ENCODE measurements at places on chromosomes 3 and 15. TPM values are rescaled to one million over a fixed set of nuclear protein-coding genes. Genes with fewer than 3 reads are reported as not detected.

Gene TNNC1
- 1.3 TPM for total RNA-seq

Gene OR5K4
- not detected for total RNA-seq

Gene ERICH6
- 0.09 TPM for total RNA-seq

Gene ARGFX
- total RNA-seq = not detected

Gene UBL7
- total RNA-seq = 19.5 TPM

Gene EPHB1
- 0.13 TPM for total RNA-seq

Gene SNX22
- total RNA-seq = 1.3 TPM

Gene TTLL13
- 0.46 TPM for total RNA-seq

Gene IL5RA
- total RNA-seq = not detected

Gene TMEM42
- 5.9 TPM for total RNA-seq

Gene TMED3
- 52.7 TPM for total RNA-seq

Gene ALDH1L1
- total RNA-seq = 38.6 TPM

Gene GABRR3
- total RNA-seq = not detected

Gene MNS1
- 0.54 TPM for total RNA-seq

Gene GRAMD1C
- 16.8 TPM for total RNA-seq

Gene LIPH
- total RNA-seq = 8.7 TPM

Gene TMEM212
- not detected for total RNA-seq

Gene IQCF6
- total RNA-seq = not detected

Data from pancreas (tissue), 10 donors.